ENCODE measurements at places on chromosomes 1 and 21.

DNA sequence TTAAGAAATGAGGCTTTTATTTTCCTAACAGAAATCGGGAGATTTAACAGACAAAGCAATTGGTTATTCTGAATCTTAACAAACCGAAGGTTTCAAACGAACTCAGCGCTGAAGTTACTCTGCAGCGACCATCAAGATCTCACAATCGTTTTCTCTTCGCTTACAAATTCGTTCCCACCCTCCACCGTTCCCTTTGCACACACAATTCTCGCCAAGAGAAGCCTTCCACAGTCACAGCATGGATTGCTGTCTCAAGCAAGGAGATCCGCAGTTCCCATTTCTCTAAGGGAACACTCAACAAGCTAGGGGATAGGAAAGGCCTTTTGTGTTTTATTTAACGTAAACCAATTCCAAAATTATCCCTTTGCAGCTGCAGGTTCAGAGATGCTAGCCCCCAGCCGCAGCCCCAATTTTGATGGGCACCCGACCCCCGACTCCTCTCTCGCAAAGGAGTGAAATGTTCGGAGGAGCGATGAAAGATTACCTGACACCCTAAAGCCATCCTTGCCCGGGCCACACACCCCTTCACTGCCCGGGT lies 755 bp downstream of the FBXO42 start:
- DNase-seq, result peak; percentile 38

GRCh38 chr1:230641900-230642262 lies 400 bp upstream of the COG2 start:
- peak; percentile 6 for DNase-seq

DNA sequence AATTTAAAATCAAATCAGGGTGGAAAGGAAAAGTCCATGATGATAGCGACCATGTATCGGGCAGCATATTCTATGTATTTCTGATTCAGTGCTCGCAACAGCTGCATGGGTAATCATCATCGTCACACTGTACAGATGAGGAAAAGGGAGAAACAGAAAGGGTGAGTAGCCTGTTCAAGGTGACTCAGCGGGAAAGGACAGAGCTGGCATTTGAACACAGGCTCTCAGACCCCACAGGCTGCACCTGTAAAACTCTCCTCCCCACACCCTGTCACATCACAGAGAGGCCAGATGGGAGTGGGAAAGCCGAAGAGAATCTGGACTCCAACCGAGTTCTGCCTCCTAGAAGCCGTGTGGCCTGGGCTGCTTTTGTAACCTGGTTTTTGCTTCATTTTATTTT lies 14.0 kb downstream of the RUNX1 start:
- no peak for DNase-seq

DNA sequence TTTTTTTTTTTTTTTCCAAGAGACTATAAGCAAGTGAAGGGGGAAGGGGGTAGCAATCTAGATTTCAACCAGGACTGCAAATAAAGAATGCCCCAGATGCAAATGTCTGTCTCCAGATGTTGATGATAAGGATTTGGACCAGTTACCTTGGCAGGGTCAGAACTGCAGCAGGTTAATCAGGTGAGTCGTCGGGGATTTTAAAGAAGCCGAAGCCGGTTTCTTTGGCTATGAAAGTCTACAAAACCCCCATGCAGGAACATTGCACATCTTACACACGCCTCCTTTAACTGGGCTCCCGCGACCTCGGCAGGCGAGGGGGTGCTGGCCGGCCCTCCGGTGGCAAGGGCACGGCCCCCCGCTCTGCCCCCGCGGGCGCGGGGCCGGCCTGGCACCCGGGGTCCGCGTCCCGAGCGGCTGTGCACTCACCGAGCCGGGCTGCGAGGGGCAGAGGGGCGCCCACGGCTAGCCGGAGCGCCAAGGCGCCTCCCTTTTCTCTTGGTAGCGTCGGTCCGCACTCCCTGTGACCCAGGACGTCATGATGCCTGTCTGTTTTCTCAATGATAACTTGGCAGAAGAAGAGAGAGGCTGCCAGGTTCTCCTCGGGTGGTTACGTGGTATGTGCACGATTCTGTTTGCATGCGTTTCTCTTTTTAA lies 366.3 kb upstream of the ESRRG start:
- peak; percentile 71 for DNase-seq

DNA sequence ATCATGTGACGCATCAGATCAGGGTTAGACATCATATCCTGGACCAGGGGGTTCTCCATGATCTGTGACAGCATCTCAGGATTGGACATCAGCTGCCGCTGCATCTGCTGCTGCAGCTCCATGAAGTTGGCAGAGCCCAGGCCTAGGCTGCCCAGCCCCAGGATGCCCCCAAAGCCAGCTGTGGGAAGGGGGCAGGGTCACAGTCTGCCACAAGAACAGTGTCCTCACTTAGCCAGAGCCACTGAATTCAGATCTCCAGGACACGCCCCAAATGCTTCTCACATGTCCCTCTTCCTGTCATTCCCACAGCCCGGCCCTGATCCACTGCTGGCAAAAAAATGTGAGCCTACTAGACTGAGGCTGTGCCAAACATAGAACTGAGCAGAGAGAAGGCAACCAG lies 3.2 kb downstream of the UBQLN4 start:
- peak; percentile 78 for DNase-seq

DNA sequence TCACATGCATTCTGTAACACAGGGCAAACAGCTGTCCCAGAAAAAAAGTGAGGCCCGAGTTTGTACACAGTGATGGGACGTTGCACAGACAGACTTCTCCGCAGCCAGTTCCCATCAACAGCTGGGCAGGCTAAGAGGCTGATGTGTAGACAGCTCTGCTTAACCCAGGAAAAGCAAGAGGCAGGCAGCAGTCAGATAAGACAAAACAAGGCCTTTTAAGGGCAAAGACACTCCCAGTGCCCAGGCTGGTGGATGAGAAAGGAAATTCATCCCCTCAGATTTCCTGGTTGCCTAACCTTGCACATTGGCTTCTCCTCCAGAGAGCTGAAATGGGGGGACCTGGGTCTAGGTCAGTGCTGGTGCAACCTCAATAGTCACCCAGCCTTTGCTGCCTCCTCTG lies 17.2 kb upstream of the PHLDA3 start:
- no peak for DNase-seq

- DNase-seq, result no peak
Observed at GRCh38 chr1:38178216-38178615, 131.6 kb upstream of the POU3F1 start.

- DNase-seq, result no peak
Observed at GRCh38 chr1:18546026-18546425, 65.3 kb downstream of the KLHDC7A start.

DNA sequence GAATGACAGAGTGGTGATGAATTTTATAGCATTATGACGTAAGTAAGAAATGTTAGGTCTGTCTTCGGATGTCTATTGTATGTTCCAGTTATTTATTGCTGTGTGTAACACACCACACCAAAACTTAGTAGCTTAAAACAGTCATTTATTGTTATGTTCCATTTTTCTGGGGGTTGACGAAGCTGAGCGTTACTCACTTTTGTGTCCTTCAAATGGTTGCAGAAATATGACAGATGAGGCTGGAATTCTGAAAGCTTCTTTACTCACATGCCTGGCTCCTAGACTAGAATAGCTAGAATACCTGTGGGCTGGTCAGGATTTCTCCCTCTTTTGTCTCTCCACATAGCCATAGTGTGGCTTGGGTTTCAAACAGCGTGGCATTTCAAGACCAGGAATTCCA lies 62.1 kb upstream of the S1PR1 start:
- no peak for DNase-seq
